ENCODE measurements at places on chromosomes 2 and 18. TPM values are rescaled to one million over a fixed set of nuclear protein-coding genes. Genes with fewer than 3 reads are reported as not detected.

The POTEE gene
- 0.14 TPM for total RNA-seq

The HOXD10 gene
- not detected for total RNA-seq

The TMEM169 gene
- total RNA-seq = not detected

The REG1B gene
- total RNA-seq = 0.41 TPM
